ENCODE measurements at places on chromosomes 4 and X.

DNA sequence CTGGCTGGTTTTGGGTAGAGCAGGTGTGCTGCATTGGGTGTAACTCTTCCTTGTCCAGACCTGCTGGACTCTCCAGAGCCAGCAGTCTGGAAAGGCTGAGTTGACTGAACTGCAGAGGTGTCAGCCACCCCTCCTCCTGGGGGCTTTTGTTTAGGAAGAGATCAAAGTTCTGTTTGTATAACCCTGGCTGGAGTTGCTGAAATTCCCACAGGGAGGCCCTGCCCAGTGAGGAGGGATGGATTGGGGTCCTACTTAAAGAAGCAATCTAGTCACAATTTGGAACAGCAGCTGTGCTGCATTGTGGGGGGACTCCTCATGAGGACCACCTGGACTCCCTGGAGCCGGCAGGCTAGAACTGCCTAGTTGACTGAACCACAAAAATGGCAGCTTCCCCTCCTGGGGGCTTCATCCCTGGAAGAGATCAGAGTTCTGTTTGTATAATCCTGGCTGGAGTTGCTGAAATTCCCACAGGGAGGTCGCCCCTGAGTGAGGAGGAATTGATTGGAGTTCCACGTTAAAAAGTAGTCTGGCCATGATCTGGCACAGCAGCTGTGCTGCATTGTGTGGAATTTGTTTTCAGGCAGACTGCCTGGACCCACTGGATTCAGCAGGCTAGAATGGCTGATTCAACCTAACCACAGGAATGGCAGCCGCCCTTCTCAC, 264.9 kb upstream of the ZC4H2 start:
- no peak for DNase-seq

DNA sequence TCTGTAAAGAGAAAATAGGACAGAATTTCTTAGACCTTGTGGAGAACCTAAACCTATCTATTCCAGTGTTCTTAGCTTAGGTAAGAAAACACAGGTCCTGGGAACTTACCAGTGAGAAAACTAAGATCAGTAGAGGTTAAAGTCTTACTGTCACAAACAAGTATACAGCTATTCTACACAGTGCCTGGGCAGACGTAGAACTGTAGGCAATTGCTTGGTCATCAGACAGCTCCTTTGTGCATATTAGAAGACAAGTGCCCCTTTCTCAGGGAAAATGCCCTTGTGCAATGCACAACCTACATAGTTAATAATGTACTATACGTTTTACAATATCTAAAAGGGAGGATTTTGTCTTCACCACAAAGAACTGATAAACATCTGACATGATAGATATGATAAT, 86.6 kb upstream of the JADE1 start:
- no peak for DNase-seq

GRCh38 chr4:183057255-183057654, 41.8 kb upstream of the WWC2 start:
- DNase-seq: no peak

GRCh38 chr4:76083386-76083988, 9.0 kb downstream of the ART3 start:
- DNase-seq: no peak

DNA sequence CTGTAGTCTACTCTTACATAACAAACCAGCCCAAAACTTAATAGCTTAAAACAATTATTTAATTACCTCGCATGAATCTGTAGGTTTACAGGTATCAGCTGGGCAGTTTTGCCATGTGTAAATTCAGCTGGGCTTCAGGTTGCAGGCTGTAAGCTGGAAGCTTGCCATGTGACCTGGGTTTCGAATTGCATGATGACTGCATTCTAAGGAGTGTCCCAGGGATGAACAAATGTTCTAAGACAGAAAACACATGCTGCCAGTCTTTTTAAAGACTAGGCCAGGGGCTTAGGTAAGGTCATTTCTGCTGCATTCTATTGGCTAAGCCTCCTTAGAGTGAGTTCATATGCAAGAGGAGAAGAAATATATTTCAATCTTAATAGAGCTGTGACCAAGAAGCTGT, 44.8 kb downstream of the GRIA2 start:
- DNase-seq: no peak

GRCh38 chr4:149896432-149896831, 80.8 kb upstream of the IQCM start:
- no peak for DNase-seq

- DNase-seq: no peak
Measured at GRCh38 chr4:41262198-41262597, 5.5 kb downstream of the UCHL1 start.

GRCh38 chr4:87281603-87282002, 41.1 kb downstream of the HSD17B13 start:
- DNase-seq: no peak

GRCh38 chr4:152515678-152516077, 20.2 kb downstream of the FBXW7 start:
- no peak for DNase-seq

DNA sequence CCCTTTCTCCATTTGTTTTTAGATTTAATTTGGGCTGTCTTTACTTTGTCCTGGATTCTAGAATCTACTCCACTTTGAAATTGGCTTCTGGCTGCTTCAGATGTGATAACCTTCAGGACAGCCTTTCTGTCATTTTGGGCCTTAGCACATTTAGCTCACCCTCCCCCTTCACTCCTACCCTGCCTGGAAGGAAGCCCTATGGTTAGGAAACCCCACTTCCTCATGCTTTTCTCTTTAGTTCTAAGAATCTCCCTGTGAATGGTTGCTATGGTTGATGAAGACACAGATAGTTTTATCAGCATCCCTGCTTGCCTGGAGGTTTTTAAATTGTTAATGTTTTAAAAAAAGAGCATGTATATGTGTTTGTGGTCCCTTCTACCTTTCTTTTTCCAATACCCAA, 100.7 kb upstream of the PTPN13 start:
- no peak for DNase-seq

DNA sequence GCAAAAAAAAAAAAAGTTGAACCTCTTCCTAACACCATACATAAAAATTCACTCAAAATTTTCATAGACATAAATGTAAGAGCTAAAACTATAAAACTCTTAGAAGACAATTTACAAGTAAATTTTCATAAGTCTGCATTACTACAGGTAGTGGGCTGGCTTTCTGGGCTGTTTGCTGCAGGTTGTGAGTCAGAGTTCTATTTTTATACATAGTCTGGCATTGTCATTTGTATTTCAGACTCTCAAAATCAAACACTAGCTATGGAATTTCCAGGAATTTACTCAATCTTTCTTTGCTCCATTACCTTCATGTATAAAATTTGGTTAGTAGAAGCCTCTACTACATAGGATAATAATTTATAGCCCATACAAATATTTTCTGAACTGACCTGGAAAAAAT, 227.2 kb downstream of the COX18 start:
- no peak for DNase-seq

- DNase-seq: no peak
Measured at GRCh38 chr4:41142376-41143310, 71.7 kb downstream of the APBB2 start.

GRCh38 chr4:33577791-33578190, 2666.5 kb downstream of the ARAP2 start:
- no peak for DNase-seq

DNA sequence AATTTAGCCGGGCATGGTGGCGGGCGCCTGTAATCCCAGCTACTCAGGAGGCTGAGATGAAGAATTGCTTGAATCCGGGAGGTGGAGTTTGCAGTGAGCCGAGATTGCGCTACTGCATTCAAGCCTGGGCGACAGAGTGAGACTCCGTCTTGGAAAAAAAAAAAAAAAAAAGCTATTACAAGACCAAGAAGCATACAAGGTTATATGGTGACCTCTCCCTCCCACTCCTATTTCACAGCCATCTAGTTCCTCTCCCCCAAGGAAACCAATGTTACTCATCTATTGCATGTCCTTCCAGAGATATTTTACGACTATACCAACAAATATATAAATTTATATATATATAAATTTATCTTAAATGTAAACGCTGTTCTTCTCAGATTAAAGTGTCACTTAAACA, 3.2 kb downstream of the SLC9A7 start:
- no peak for DNase-seq

- DNase-seq: no peak
Measured at GRCh38 chr4:16197876-16198665, 28.2 kb downstream of the TAPT1 start.

GRCh38 chr4:16120720-16121119, 36.9 kb upstream of the PROM1 start:
- no peak for DNase-seq

- no peak for DNase-seq
Measured at GRCh38 chr4:20192736-20193135, 59.0 kb upstream of the SLIT2 start.

DNA sequence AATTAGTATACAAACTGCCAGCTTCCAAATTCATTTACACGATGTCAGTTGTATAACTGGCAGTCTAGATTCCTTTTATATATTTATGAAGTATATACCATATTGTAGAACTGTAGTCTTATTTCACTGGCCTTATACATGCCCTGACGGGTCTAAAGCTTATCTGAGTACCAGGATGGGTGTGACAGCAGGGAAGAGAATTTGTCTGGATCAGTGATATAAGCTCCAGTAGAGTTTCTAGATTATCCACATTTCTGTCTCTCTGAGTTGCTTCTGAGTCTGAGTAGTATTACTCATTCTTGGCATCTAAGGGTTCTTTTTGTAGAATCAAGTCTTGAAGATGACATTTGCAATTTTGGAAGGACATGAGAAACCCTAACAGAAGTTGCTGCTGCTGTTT, 101.3 kb downstream of the RPA4 start:
- DNase-seq: no peak
